ENCODE measurements at places on chromosomes 7 and 10.

DNA sequence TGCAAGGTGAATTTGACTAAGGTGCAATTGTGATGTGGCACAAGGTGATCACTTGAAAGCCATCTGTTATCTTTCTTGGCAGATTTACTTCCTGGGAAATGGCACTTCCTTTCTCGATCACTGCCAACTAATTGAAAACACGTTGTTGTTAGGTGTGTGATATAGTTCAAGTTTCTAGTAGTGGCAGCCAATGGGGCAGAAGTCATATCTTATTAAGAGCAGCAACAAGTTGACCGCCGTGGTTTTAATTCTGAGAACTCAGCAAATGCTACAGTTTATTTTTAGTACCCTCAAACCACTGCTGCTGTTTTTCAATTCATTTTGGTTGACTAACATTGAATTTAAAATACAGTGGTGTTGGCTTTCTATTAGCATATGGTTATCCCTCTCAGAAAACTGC, 1.6 kb downstream of the CHN2 start:
- DNase-seq, result no peak

- DNase-seq, result no peak
These were observed 135.1 kb downstream of the SDK1 start for GRCh38 chr7:3436112-3436511.

DNA sequence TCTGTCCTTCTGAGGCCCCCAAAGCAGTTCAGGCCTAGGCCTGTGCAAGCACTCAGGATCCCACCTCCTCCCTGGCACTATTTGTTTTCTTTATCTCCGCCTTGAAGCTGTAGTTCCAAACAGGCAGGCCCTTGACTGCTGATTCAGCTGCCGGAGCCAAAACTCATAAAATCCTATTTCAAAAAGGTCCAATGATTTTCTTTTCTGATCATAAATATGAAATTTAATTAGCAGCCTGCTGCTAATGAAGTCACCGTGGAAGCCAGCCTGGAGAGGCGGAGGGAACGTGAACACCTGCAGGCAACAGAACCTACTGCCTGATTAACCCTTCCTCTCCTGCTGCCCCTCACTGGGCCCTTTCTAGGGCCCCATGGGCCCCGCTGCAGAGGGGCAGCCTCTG, 60.1 kb downstream of the CARD11 start:
- no peak for DNase-seq

- DNase-seq, result no peak
These were observed 1123.5 kb upstream of the LRRN3 start for GRCh38 chr7:109967406-109967805.

- DNase-seq, result no peak
These were observed 598.3 kb upstream of the GHITM start for GRCh38 chr10:83541046-83541445.

DNA sequence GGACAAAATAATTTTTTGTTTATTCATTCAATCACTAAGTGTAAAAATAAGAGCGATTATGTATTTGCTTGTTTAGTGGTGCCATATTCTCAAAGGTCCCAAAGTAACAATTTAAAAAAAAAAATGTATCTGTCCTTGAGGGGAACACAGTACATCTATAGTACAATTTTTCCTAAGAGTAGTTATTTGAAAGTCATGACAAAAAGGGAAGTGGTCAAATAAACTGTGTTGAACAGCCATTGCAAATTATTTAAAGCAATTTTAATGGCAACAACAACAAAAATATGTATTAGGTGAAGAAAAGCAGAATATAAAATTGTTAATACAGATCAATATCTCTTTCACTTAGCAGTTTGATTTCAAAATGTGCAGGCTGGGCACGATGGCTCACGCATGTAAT, 943.5 kb downstream of the CNTNAP2 start:
- no peak for DNase-seq

- DNase-seq, result no peak
These were observed 36.3 kb downstream of the SCART1 start for GRCh38 chr10:133489816-133490588.

GRCh38 chr10:124676416-124677062, 67.6 kb downstream of the FAM53B start:
- no peak for DNase-seq

- no peak for DNase-seq
These were observed 307.4 kb upstream of the LRGUK start for GRCh38 chr7:133819695-133820094.

DNA sequence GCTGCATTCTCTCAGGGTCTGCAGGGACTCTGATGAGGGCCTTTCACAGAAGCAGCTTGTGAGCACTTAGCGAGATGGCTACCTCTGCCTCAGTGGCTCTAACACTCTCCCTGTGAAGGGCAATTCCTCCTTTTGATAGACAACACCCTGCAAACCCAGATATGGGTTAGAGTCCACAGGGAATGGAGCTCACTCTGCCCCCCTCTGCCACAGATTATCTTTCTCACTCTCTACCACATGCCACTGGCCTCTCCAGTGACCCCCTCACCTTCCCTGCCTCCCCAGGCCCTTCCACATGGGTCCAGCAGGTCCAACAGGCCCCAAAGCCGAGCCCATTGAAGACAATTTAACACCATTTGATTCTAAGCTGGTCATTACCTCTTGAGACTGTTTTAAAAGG, 72.1 kb downstream of the CCDC3 start:
- no peak for DNase-seq

GRCh38 chr7:68015978-68016532, 1019.4 kb downstream of the TYW1 start:
- DNase-seq, result no peak

DNA sequence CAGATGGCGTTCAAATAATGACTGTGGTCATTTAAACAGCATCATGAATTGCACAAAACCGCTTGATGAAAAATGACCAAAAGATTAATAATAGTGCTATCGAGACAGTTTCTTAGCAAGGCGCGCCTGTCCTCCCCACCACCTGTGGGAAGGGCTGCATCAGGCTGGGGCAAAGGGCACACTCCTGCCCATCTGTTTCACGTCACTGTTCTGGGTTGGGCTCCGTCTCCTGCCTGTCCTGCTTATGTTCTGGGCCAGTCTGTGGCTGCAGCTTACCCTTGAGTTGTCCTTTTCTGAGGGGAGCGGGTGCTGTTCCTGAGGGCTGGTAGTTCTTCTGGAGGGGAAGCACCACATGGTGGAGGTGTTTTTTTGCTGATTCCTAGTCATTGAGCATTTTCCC, 13.3 kb downstream of the RBM17 start:
- no peak for DNase-seq

DNA sequence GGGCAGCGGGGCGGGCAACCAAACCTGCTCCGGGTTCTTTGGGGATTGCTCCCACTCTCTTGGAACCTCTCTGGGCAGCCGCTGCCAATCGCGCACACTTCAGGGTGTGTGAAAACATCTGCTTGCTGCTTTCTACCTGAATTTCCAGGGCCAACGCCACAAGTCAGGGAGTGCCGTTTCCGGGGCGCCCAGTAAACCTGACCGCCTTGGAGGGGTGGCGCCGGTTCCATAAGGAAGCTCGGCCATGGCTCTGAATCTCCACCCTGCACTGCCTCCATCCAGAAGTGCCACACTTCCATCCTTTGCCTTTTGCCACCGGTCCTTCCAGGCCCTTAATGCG, 679 bp upstream of the AFAP1L2 start:
- peak; percentile 50 for DNase-seq

DNA sequence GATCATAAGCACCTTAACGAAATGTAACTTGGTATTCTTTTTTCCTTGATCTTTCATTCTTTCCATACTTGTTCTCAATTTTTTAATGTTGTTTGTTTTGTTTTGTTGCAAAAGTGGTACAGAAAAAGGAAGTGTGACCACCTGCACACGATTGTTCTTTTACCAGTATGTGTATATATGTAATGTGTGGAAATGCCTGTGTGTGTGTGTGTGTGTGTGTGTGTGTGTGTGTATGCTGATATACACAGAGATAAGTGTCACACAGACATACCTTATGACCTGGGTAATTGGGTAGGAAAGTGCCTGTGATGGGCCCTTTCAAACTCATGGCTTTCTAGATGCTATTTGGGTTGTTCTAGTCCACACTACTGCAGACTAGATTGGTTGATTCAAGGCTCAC, 14.0 kb downstream of the INHBA start:
- no peak for DNase-seq

DNA sequence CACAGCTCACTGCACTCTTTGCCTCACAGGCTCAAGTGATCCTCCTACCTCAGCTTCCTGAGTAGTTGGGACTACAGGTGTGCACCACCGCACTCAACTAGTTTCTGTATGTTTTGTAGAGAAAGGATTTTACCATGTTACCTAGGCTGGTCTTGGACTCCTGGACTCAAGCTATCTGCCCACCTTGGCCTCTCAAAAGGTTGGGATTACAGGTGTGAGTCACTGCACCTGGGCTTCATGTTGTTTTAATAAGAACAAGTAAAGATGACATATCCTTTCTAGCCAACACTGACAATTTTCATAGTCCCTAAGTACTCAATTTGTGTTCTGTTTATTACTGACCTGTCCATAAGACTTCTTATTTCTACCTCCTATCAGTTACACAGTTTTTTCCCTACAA, 16.8 kb downstream of the SEMA3C start:
- DNase-seq, result no peak

- no peak for DNase-seq
These were observed 68.6 kb upstream of the CACUL1 start for GRCh38 chr10:118823256-118823907.

- DNase-seq, result no peak
These were observed 244.1 kb upstream of the DPP6 start for GRCh38 chr7:153808117-153808516.
